Stimulated activated CD8-positive, alpha-beta memory T cell treated with anti-CD3 and anti-CD28 coated beads, Interleukin-4, amount 100 ng/mL, for 48 hours (primary cell): ENCODE measurements at places on chromosomes 5 and 9.

DNA sequence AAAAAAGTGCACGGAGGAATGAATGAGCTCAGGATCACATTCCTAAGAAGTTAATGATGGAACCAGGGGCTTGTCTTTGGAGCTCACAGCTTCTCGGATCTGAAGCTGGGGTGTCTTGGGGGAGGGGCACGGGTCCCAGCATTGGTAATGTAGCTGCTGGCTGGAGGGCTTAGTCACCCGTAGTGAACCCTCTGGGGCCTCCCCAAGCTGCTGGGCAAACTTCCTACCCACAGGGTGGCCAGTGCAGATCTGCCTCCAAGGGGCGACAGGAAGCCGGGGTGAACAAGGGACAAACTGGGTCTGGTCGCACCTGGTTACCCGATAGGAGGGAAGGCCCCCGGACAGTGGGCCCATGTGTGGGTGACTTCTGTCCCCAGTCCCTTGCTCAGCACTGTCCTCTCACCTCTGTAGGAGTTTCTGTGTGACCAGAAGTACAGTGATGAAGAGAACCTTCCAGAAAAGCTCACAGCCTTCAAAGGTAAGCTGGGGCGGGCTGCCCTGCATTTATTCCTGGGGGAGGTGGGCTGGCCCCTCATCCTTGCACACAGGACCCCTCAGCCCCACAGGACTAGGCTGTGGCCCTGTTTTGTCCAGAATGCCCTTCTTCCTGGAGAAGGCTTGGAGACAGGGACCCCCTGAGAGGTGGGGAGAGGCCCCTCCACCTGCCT, 14.1 kb upstream of the NUP214 start:
- no peak for DNase-seq

- no peak for DNase-seq
Measured at GRCh38 chr5:87827539-87827938, 414.8 kb upstream of the CCNH start.

- DNase-seq = no peak
Measured at GRCh38 chr5:14172149-14172795, 29.1 kb downstream of the TRIO start.

DNA sequence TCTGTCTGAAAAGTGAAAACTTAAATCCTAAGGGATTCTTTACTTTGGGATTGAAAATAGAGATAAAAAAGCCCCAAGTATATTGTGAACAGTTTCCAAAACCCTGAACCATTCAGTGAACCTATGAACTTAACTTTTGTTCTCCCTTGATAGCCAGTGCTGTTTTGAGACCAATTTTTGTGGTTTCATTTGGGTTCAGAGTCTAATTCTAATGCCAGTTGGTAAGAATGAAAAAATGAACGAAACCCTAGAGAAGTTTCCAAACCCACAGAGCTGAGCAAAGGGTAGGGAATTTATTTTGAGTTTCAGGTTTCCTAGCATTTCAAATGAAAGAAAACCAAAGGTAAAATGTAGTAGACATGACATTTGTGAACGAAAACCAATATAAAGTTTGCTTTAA, 1366.8 kb downstream of the EFNA5 start:
- DNase-seq = no peak

DNA sequence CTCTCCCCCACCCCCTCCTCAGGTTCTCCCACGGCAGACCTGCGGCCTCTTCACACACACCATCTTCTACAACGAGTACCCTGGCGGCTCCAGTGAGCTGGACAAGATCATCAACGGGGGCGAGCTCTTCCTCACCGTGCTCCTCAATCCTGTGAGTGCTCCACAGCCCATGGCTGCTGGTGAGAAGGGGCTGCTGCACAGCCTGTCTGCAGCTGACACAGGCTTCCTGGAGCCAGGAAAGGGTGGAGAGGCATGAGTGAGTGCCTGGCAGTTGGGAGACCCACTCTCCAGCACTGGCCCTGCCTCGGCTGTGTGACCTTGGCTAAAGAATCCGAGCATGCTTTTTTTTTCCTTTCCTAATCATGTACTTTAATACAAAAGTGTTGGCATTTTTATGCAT, 31.3 kb downstream of the NDST1 start:
- no peak for DNase-seq

- DNase-seq = no peak
Measured at GRCh38 chr9:38689678-38690077, 30.3 kb downstream of the FAM240B start.

DNA sequence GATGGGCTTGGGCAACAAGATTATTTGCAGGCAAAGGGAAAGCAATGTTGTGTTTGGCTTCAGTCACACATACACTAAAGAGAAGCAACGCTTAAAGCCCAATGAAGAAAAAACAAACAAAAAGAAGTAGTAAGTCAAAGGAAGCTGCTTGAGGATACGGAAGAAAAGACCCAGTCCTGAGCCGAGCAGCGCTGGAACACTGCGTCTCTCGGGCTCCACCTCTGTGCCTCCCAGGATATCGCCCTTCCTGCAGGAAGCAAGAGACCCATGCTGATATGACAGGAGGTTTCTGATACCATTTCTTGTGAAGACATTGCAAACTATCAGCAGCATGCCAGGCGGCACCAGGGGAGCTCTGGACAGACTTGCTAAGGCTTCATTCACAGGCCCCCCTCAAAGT, 9.9 kb downstream of the GNAQ start:
- no peak for DNase-seq

DNA sequence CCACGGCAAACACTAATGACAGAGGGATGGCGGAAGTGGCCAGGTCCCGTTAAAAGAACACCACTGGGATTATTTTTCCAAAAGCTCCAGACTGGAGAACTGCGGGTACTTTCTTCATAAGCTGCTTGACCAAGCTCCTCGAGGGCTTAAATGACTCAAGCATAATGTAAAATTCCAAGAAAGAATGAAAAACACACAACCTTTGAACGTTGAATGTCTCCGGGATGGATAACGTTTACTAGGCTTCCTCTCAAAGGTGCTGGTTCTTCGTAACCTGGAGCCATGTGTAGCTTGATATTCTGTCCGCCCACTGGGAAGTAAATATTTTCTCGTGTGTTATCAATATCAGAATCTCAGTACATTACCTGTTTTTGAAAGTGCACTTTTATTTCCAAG, 67.6 kb downstream of the EPB41L4B start:
- no peak for DNase-seq

GRCh38 chr9:69555802-69556201, 116.4 kb downstream of the APBA1 start:
- no peak for DNase-seq

GRCh38 chr5:140488914-140489313, 58.5 kb upstream of the EIF4EBP3 start:
- DNase-seq = no peak

GRCh38 chr9:7910426-7911020, 110.9 kb upstream of the DMAC1 start:
- DNase-seq = no peak

DNA sequence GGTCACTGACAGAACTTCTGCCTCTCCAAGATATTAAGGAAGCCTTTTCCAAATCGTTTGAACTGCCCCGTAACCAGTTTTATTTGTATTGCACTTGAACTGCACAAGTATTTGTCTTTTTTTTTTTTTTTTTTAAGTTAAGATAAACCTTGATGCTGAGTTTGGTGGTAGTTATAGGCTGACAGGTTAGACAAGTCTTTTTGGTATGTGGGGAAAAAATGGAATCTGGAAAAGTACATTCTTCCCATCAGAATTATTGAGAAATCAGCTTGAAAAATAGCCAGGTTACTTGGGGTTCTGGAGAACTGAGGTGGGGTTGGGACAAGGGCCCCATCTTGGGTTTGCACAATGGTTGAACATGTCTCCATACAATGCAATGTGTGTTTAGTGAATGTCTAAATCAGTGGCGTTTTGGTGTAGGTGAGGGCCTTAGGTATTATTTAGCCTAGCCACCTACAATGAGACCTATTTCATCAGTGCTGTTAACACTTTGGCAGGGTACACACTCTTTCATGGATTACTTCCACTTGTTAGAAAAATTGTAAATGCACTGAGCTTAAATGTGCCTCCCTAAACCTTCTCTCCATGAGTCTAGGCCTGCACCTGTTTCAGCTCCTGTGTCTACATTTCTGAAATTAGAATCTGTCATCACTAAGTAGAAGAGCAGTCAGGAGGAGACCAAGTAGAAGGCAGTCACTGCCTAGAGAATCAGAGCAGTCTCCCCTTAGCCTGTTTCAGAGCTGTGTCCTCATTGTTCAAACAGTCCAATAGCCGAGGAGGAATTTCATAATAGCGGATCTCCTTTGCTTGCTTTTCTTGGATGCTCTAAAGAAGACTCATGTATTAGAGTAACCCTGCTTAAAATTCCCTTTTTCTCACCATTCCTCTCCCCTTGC, 140.0 kb upstream of the HMHB1 start:
- DNase-seq = no peak

DNA sequence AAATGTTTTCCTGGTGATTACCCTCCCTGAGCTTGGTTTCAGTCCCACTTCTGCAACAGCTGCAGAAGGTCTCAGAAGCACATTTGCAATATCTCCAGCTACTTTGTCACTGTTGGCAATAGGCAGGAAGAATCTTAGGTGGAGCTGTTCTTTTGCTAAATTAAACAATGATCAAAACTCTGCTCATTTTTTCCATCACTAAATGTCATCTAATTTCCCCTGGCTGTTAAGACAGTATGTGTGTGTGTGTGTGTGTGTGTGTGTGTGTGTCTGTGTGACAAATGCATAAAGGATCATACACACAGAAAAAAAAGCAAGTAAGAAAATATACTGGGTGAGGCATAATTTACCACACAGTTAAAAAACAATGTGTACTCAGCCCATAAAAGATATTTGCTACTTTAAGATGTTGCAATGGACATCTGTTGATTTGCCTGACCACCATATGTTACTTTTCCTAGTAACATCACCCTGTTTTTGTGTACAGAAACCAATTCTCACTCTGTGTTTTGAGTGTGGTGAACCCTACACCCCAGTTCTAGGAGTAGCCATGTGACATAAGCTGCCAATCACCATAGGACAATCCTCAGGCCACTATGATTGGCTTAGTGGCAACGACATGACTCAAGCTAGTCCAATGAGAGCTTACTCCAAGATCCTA, 572.6 kb upstream of the CLINT1 start:
- no peak for DNase-seq

DNA sequence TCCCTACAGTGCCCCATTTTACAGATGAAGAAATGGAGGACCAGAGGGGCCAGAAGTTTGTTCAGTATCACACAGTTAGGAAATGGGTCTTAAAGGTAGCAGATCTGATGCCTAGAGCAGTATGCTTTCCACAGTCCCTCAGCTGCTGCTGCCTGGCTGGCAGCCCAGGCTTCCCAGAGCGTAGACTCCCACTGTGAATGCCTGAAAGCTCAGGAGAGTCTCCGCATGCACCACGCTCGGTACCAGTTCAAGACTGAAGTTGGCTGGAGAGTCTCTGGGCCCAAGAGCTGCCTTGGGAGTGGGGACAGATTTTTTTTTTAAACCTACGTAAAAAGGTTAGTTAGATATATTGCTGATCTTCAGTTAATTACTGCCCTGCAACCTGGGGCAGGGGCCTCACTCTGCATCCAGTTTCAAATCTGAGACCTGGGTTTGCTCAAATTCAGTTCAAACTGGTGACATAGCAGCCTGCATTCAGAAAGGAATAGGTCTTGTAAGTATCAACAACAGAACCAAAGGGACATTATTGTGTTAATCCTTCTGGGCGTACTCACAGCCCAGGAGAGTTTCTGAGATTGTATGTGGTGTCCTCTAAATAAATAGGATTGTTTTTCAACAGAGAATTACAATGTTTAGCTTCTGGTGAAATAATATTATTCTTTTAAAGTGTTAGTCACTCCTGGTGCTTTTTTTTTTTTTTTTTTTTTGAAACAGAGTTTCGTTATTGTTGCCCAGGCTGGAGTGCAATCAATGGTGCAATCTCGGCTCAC, 8.3 kb downstream of the NANS start:
- no peak for DNase-seq

- DNase-seq = no peak
Measured at GRCh38 chr9:83937861-83938455, 16.7 kb upstream of the KIF27 start.

DNA sequence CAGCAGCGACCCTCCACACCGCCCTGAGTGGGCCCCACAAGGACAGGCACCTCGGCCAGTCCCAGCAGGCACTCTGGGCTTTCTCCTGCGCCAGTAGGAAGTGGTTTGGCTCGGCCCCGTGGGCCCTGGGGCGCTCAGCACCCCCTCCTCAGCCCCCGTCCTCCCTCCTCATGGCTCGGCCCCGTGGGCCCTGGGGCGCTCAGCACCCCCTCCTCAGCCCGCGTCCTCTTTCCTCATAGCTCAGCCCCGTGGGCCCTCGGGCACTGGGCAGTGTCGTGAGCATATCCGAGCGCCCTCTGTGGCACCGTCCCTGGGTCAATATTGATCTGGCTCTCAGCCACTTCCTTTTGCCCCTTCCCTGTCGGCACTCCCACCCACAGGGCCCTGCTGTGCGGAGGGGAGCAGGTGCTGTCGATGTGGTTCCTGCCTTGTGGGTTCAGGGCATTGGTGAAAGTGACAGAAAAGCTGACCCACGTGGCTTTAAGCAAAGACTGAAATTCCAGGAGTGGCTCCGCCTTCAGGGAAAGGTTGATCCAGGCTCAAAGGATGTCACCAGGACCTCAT, 5.5 kb upstream of the SCGB3A1 start:
- peak; percentile 14 for DNase-seq

DNA sequence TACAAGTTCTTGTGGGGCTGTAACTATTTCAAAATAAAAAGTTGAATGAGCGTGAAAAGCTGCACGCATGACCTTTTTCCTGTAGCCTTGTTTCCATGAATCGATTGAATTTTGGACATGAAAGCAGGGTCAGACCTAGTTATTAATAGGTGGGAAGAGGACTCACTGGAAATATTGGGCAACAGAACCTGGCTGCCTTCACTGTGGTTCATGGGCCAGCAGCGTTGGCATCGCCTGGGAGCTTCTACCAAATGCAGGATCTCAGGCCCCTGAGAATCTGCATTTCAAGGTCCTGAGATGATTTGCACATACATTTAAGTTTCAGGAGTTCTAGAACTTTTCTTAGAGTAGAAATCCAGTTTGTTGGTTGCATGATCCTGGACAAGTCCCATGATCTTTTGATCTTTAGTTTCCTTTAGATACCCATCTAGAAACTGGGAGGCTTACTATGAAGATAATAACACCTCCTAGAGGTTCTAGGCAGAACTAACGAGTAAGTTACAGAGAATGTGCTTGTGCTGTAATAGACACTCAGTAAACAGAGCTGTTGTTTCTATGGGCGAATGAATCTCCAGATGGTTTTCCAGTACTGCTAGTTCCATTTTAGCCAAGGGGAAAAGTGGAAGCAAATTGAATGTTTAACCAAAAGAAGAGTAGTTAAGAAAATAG, 12.4 kb downstream of the ANKRD33B start:
- DNase-seq = peak; percentile 3

GRCh38 chr5:111075520-111075919, 4.0 kb downstream of the TSLP start:
- no peak for DNase-seq

DNA sequence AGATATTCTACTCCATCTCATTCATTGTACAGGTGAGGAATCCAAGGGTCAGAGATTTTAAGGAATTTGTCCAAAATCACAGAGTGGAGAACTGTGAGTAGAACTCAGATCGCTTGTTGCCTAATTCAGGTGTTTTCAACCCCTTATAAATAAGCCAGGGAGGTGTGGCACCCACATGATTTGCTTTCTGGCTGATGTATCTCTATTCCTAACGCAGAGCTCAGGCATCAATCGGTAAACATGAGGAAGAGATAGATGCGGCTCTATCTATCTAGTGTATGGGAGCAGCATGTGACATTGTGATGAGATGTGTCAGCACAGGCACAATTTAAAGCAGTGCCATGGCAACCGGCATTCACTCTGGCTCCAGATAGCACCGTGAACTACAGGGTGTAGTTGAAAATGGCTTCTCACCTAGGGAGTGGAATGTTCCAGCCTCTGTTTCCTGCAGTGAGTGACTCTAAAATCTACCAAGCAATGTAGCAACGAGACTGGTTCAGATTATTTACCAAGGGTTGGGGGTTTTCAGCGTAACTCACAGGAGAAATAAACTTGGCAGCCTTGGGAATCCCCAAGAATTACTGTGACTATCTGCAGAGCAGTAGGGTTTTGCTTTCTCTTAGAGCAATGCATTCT, 53.4 kb upstream of the SUB1 start:
- peak; percentile 55 for DNase-seq
